ENCODE measurements at places on chromosomes 12 and 14.

- no peak for DNase-seq
Observed at GRCh38 chr12:100450735-100451134, 22.9 kb upstream of the NR1H4 start.

- no peak for DNase-seq
Observed at GRCh38 chr12:66176105-66176900, 6.5 kb upstream of the TMBIM4 start.

DNA sequence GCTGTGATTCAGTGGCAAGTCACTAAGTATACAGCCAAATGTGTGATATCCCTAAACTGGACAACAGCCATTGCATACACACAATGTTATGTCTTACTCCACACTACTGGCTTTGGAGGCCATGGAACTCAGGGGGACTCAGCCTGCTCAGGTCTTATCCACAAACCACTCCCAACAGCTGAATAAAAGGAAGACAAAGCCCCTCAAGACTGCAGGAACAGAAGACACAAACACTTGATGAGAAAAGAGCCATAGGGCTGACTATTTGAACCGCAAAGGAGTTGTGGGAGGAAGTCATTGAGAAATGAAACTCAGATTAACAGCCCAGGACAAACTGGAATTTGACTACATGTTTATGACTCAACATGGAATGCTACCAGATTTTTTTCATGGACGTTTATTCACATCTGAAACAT, 40.9 kb downstream of the PTGER2 start:
- DNase-seq = no peak

GRCh38 chr12:121289962-121290361, 6.5 kb downstream of the CAMKK2 start:
- DNase-seq = no peak

DNA sequence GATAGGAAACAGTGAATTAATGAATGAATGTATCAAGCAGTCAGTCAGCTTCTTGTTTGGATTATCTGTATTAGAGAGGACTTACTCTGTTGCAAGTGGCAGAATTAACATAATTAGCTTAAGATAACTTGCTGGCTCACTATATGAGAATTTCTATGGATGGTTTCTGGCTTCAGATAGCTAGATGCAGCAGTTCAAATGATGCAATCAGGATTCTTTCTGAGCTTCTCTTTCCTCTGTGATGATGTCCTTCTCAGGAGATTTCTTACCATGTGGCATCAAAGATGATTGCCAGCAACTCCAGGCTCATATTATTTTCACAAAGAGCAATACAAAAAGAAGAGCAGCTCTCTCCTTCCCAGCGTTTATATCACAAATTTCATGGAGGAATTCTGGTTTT, 30.7 kb downstream of the FRMD6 start:
- no peak for DNase-seq

- DNase-seq = no peak
Observed at GRCh38 chr12:114562654-114563053, 121.3 kb downstream of the TBX3 start.

- no peak for DNase-seq
Observed at GRCh38 chr12:104480012-104480411, 23.3 kb downstream of the CHST11 start.

GRCh38 chr14:52950898-52951680, at the start of gene FERMT2:
Gene FERMT2, minus strand, starts transcription at chr14:52951050. Its CDS starts 482 bp downstream, at chr14:52950568.
- DNase-seq = peak; percentile 93

DNA sequence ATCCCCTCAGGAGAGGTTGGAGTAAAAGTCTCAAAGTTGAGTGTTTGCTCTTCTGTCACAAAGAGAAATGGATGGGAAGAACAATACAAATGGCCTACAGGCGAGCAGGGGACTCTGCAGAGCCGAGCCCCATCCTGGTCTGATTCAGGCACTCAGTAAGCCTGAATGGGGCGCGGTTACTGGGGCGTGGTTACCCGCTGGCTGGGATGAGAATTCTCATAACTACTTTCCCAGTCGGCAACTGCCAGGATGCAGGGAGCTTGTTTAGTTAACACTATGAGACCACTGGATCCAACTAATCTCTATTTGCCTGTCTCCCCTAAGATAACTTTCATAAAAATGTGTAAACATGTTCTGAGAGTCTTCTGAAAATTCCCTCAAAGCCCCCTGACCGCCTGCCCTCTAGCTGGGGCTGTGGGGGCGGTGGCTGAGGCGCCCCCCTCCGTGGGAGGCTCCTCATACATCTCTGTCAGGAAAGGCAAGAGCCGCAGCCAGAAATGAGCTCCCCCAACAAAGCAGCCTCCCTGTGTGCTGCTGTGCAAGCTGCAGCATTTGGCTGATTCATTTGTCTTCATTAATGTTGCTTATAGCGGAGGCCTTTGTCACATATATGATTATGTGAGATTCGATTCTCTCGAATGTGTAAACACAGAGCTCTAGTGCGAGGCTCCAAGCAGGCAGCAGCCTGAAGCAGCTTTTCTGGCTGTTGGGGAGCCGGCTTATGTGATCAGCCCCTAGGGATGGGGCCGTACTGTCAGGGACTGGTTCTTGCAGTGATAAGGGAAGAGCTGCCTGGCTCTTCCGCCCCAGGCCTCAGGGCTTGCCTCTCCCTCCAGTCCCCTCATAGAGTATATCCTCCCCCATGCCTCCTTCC, 126.1 kb upstream of the ARHGAP5 start:
- DNase-seq = no peak

GRCh38 chr12:105968025-105968424, 170.7 kb downstream of the NUAK1 start:
- no peak for DNase-seq

DNA sequence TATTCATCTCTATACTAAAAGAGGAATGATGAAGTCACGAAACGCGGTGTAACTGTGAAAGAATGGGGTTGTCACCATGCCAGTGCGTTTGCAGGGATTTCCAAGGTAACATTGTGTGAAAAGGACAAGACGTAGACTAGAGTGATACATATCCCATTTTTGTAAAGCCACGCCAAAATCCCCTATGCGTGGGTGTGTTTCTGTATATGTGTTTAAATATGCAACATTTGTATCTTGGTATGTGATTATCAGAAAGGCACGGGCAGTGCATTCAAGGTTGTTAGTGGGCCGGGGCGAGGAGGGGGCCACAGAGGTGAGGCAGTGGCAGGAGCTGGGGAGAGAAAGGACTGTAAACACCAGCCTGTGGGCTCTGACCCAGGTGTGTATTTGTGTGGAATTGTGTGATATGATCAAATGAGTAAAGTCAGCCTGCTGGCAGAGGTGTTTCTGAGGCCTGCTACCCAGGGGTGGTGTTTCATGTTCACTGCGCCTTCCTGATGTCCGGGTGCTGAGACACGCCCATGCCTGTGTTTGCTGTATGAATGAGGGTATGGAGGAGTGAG, 137.8 kb downstream of the ADGRD1 start:
- peak; percentile 0 for DNase-seq

GRCh38 chr12:68812553-68813241, 4.7 kb downstream of the MDM2 start:
- no peak for DNase-seq

- DNase-seq = no peak
Observed at GRCh38 chr14:91509878-91510170, 286 bp downstream of the PPP4R3A start.

DNA sequence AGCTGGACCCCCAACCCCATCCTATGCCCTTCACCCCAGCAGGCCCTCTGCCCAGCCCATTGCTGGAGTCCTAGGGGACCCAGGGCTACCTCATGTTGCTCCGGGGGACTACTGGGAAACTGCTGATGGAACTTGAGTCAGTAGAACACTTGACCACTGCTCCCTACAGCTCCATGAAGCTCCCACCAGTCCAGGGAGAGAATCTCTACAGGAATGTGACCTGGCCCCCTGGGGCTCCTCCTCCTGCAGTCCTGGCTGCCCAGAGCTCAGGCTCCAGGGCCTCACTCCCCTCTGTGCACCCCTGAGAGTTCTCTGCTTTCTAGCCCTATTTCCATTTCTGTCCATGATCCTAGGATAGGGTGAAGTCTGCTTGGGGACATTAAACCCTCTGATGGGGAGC, 10.8 kb upstream of the AQP2 start:
- no peak for DNase-seq

GRCh38 chr12:99418379-99418778, 229.2 kb upstream of the GARIN6 start:
- DNase-seq = no peak

DNA sequence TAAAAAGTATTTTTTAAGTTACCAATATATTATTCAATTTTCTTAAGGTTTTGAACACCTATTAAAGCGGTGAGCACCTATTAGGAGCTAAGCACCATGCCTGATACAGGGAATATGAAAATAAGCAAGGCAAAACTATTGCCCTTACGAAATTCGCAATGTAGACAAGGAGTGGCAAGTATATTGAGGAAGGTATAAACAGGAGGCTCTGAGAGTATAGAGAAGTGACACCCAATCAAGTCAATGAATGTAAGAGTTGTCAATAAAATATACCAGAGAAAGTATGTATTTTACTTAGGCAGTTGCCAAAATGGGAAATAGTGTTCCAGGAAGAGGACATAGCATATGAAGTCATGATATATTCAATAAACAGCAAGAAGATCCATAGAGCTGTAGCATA, 57.2 kb downstream of the LRP6 start:
- DNase-seq = no peak

- no peak for DNase-seq
Observed at GRCh38 chr14:53790731-53791500, 165.7 kb downstream of the BMP4 start.

- DNase-seq = no peak
Observed at GRCh38 chr12:26135571-26135970, 10.7 kb upstream of the BHLHE41 start.

- DNase-seq = no peak
Observed at GRCh38 chr12:94010307-94010706, 138.1 kb upstream of the PLXNC1 start.

DNA sequence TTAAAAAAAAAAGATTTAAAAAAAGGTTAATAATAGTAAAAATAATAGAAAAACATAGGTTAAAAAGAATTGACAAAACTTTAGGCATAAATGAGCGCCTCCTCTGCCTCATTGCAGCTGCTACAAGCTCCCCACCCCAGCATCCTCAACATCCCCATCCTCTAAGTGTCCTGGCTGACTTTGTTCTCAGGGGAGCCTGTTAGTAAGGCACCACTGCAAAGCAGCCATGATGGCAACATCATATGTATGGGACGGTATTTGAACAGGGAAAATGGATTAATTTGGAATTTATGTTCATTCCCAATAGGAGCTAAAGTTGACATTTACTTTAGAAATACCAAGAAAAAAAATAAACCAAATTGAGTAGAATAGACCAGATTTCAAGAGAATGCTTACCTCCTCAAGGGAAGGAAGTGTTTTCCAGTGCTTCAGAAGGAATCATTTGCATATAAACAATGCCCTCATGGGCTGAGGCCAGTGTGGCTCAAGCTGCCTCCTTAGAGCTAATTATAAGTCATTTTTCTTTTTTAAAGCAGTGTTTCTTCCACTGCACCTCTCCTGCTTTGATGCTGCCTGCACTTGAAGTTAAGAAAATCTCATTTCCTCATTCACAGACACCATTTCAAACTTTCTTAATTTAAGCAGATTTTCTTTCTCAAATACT, 59.6 kb downstream of the DACT1 start:
- DNase-seq = no peak

DNA sequence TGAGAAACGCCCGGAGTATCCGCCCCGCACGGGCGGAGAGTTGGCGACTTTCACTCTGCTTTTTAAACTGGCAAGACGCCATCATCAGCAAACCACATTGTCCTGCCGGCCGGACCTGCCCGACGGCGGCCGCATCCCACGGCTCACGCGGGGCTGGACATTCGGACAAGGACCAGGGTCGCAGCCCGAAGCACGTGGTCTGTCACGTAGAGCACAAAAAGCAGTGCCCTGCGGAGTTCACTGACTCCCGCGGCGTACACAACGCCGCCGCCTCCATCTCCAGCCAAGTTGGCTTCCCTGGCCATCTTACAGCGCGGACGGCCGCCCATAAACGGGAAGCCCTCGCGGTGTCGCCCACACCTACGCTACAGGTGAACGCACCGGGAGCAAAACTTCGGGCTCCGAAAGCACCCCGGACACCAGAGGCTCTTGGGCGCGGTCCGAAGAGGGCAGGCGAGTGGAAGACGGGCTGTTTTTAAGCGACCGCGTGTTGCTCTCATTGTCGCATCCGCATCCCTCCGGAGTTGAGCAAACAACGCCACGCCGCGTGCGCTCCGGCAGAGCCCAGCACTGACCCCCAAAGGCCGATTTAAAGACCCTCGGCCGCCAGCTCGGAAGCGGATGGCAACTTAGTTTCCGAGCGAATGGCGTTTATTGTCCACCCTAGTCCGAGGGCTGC, 966 bp downstream of the SINHCAF start:
- DNase-seq = peak; percentile 60

DNA sequence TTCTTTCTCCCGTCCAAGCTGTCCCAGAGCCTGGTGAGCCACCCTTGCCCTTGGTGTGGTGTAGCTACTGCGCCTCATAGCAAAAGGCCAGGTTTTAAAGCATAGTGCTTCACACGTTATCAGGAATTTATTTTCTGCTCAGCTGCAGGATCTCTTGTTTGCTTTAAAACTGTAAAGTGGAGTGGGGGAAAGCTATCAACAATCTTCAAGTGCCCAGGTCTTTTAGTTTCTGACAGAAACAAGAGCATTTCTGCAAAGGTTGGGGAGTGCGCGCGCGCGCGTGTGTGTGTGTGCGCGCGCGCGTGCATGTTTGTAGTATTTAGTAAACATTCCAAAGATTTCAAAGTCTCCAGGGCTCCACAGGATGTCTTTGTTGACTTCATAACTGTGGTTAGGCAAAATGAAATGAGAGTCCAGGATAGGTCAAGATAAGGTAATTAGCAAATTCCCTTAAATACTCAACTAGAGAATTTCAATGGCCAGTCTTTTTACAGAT, 45.5 kb downstream of the EML1 start:
- DNase-seq = no peak

DNA sequence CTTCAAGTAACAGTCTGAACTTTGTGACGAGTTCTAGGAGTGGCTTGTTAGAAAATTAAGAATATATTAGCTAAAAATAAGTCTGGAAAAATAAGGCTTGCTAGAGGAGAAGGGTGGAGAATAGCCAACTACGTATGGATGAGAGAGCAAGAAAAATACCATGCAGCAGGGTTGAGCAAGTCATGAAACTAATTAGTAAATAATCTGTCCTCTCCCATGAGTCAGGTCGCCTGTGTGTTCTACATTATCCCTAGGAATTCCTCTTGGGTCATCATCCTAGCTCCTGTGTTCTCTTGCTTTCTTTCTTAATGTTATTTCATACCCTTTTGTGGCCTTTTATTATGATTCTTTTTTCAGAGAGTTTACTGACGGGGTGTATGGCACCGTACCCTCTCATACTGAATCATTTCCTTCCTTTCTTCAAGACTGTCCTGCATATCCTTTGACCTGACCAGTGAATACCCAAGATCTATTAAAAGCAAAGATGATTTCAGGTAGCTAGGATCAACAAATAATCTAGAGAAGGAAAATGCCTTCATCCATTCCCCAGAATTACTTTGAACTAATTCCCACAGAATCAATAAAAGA, 177.2 kb upstream of the NPAS3 start:
- no peak for DNase-seq

All from body of pancreas (tissue), 4 donors.